ENCODE measurements at places on chromosomes 13 and 19.

DNA sequence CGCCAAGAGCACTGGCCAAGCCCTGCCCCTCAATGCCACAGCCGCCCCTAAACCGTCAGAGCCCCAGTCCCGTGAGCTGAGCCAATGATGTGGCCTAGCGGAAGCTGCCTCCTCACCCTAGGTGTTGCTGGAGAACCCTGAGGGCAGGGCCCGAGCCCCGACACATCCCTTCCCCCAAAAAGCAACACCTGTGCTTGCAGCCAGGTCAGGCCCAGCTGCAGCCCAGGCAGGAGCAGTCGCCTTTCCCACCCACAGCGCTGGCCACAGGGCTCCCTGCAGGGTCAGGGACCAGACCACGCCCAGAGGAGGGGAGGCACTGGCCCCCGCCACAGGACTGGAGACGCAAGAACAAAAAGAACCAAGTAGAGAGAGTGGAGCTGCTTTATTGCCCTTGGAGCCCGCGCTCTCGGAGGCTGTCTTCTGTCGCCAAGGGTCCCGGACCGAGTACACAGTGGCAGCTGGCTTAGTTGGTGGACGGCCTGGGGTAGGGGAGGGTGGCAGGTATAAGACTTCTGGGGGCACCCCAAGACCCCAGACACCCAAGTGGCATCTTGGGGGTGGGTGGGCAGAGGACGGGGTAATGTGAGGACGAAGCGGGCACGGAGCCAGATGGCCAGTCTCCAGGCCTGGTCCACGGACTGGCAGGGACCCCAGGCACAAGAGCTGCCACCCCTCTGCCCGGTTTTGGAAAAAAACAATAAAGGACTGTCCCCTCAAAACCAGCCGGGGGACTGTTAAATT lies 3.3 kb downstream of the P2RY11 start:
- DNase-seq: no peak

DNA sequence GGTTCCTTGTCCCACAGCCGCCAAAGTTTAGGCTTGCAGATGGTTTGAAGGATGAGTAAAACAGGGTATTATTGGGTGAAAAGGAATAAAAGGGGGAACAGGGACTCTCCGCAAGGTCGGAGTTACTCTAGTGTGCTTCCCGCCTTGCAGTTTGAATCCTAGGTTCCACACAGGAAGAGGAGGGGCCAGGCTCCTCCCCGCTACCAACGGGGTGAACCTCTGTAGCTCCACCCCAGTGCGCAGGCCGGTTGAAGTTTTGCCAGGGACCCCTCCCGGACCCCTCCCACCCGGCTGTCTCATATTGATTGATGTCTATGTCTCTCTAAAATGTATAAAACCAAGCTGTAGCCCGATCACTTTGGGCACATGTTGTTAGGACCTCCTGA lies 11.6 kb upstream of the GTF2F2 start:
- DNase-seq: no peak

- DNase-seq: no peak
Observed at GRCh38 chr19:30017172-30017571, 75.1 kb downstream of the URI1 start.

GRCh38 chr19:10431254-10431942 lies 11.1 kb downstream of the PDE4A start:
- no peak for DNase-seq
